Activated naive CD8-positive, alpha-beta T cell treated with anti-CD3 and anti-CD28 coated beads for 36 hours (primary cell): ENCODE measurements at places on chromosomes 1 and 21.
A peak's percentile ranks its signal among the peaks of the same experiment; 100 is the strongest.

- peaks cover 15% of the 10 kb centered on the region for H3K4me1 ChIP-seq
- no peak overlapping the region for H3K27ac ChIP-seq
- no peaks in the 10 kb centered on the region for H3K36me3 ChIP-seq
- no peak for DNase-seq
Measured at GRCh38 chr1:205668951-205669340, 11.4 kb downstream of the SLC45A3 start.

DNA sequence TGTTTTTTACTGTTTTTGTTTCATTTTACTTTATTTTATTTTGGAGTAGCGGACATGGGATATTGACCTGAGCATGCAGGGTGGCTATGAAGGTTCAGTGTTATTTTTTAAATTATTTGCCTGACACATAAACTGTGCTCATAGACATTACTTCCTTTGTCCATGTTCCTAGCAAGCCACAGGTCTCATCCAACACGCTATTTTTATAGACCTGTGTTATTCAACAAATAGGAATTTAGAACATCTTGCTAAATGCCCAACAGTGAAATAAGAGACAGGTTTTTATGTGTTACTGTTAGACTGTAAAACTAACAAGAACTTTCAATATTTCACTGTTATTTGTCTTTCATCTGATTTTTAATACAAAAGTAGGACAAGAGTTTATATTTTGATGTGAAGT lies 756.4 kb downstream of the KCNT2 start:
- H3K27me3 ChIP-seq, result peaks cover 4% of the 10 kb centered on the region
- H3K4me1 ChIP-seq, result no peaks in the 10 kb centered on the region
- H3K27ac ChIP-seq, result no peak overlapping the region
- H3K4me3 ChIP-seq, result no peak overlapping the region
- DNase-seq, result no peak

GRCh38 chr1:32195972-32196823 lies 4.2 kb upstream of the CCDC28B start:
- peaks cover 40% of the 10 kb centered on the region for H3K4me1 ChIP-seq
- no peak overlapping the region for H3K4me3 ChIP-seq
- H3K27me3 ChIP-seq, result no peaks in the 10 kb centered on the region
- peaks cover 48% of the 10 kb centered on the region for H3K36me3 ChIP-seq
- no peak for DNase-seq

DNA sequence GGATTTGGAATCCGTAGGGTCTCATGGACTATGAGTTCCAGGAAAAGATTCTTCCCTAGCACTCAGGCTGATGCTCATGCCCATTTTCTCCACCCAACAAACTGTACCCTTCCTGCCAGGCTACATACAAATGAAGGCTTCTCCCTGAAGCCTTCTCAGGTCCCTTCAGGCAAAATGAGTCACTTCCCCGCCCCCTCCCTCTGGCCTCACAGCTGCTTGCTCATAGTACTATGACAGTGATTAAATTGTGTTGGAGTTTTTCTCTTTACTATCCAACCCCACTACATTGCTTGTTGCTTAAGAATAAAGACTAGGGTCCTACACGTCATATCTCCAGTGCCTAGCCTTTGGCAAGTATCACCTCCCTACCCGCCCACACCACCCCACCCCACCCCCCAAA lies 207.6 kb upstream of the NFIA start:
- peak; percentile 3 for DNase-seq
- no peak overlapping the region for H3K4me3 ChIP-seq
- no peaks in the 10 kb centered on the region for H3K36me3 ChIP-seq
- H3K27ac ChIP-seq, result no peak overlapping the region
- peaks cover 3% of the 10 kb centered on the region for H3K4me1 ChIP-seq

DNA sequence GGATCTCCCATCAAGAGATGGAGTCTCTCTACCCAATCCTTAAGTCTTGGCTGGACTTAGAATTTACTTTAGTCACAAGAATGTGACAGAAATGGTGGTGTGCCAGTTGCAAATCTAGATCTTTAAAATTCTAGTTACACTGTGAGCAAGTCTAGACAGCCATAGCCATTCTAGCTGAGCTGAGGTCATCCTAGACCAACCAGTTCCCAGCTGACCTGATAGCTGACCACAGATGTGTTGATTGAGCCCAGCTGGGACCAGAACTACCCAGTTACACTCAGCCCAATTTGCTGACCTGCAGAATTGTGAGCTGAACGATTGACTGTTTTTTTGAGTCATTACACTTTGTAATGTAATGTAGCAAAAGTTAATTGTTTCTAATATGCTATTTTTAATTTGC lies 251.8 kb downstream of the ADGRL2 start:
- H3K36me3 ChIP-seq, result no peaks in the 10 kb centered on the region
- H3K4me3 ChIP-seq, result no peak overlapping the region
- H3K27me3 ChIP-seq, result no peaks in the 10 kb centered on the region
- no peak overlapping the region for H3K27ac ChIP-seq

- peaks cover 1% of the 10 kb centered on the region for H3K36me3 ChIP-seq
- H3K27ac ChIP-seq, result no peak overlapping the region
- H3K27me3 ChIP-seq, result no peaks in the 10 kb centered on the region
- peak; percentile 9 for DNase-seq
- H3K4me1 ChIP-seq, result peaks cover 5% of the 10 kb centered on the region
Measured at GRCh38 chr1:155607708-155608107, 2.3 kb upstream of the MSTO1 start.
